ENCODE measurements at places on chromosomes 6 and 20.

DNA sequence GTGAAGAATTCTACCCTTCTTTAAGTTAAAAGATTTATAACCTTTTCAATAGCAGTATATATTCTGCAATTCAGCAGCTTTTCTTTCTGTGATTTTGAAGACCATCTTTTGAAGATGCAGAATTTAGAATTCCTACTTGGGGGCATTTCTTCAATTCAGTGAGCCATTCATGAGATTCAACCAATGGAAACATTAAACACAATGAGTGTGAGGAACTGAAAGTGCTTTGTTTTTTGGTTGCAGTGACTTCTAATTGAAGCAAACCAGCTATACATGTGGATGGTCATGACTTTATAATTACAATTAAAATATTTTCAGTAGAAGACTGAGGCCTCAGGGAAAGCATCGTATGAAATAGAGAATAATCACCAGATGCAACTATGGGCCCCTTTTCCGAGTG is 108.3 kb downstream of the CARMIL1 start:
- DNase-seq, result no peak

GRCh38 chr6:169165561-169166300 is 87.9 kb downstream of the THBS2 start:
- DNase-seq, result no peak

- no peak for DNase-seq
Measured at GRCh38 chr6:127198549-127198948, 68.1 kb upstream of the RNF146 start.

- DNase-seq, result no peak
Measured at GRCh38 chr6:30705620-30706019, 11.5 kb downstream of the MDC1 start.

DNA sequence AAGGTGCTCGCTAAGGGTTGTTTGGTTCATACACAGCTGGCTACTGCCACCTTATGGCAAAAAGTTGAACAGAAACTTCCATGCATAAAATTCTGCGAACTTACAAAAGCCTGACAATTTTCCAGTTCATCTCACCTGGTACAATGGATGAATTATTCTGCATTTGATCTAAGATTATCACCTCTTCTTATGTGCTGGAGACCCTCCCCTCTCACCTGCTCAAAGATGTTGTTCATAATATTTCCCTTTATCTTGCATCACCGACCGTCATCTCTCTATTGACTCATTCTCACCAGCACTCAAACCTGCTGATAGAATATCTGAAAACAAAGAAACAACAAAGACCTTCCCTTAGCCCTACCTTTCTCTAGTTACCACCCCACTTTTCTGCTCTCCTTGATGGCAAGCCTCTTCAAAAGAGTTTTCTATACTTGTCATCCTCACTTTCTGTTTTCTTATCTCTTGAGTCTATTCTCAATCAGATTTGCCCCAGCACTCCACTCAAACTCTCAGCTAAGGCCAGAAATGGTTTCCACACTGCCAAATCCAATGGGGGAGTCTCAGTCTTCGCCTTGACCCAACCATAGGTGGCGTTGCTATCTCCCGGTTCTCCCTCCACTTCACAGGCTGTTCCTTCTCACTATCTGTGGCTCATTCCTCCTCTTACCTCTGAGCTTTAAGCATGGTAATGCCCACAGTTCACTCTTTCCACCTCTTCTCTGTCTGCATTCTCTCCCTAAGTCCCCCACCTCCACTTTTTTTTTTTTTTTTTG is 25.8 kb downstream of the SNRNP48 start:
- no peak for DNase-seq

- peak; percentile 11 for DNase-seq
Measured at GRCh38 chr6:32255199-32256153, 31.6 kb upstream of the NOTCH4 start.

GRCh38 chr6:146805546-146806325 is 207.0 kb downstream of the ADGB start:
- no peak for DNase-seq

DNA sequence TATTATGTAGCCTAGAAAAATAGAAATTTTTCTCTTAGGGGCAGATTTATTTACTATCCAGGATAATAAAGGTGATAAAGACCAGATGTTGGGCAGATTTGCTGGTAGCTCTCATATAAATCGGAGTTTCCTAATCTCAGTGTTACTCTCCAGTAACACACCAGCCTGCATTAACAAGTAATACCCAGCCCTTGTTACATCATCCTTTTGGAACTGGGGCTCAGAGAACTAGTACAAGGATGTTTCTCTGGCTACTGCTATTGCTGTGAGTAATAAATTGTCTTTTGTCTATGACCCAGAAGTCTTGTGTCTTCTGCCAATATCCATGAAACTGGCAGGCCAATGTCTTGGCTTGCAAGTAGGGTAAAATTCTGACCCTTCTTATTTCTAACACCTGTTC is 16.8 kb downstream of the TPD52L1 start:
- no peak for DNase-seq

- no peak for DNase-seq
Measured at GRCh38 chr20:9103955-9104354, 35.1 kb downstream of the PLCB4 start.

- no peak for DNase-seq
Measured at GRCh38 chr6:46755865-46756264, 9.1 kb downstream of the ANKRD66 start.

- no peak for DNase-seq
Measured at GRCh38 chr6:2669067-2669700, 81.5 kb downstream of the MYLK4 start.

DNA sequence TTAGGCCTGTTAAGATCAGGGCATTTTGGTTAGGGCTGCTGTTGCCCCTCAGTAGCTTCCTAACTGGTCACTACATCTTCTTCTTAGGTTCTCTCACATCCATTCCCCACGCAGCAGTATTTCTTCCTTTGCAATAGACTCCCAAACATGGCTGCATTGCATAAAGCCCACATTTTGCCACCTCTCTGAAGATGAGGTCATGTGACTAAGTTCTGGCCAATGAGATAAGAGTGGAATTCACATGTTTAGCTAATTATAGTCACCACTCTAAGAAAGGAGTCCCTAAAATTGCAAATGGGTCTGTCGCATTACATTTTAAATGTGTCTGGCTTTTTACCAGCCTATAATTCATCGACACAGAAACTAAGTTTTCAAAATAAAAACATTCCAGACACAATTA is 9.3 kb upstream of the DOK5 start:
- DNase-seq, result no peak

- DNase-seq, result no peak
Measured at GRCh38 chr6:67914419-67914818, 720.7 kb upstream of the ADGRB3 start.

DNA sequence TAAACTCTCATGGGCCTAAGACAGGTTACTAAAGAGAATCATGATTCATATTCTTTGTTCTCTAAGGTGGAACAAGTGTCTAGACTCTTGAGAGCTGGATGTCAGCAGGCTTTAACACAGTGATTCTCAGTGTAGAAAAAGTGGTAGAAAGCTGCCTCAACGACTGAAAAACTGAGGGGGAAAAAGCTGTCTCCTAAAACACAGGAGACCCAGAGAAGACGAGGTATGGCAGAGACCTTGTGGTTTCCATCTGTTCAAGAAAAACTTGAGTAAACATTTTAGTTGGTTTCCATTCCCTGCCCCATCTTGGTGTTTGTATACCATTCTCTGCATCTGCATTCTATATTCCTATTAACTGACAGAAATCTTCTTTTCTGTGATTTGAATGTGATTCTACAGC is 57.6 kb upstream of the MAP3K7 start:
- no peak for DNase-seq

DNA sequence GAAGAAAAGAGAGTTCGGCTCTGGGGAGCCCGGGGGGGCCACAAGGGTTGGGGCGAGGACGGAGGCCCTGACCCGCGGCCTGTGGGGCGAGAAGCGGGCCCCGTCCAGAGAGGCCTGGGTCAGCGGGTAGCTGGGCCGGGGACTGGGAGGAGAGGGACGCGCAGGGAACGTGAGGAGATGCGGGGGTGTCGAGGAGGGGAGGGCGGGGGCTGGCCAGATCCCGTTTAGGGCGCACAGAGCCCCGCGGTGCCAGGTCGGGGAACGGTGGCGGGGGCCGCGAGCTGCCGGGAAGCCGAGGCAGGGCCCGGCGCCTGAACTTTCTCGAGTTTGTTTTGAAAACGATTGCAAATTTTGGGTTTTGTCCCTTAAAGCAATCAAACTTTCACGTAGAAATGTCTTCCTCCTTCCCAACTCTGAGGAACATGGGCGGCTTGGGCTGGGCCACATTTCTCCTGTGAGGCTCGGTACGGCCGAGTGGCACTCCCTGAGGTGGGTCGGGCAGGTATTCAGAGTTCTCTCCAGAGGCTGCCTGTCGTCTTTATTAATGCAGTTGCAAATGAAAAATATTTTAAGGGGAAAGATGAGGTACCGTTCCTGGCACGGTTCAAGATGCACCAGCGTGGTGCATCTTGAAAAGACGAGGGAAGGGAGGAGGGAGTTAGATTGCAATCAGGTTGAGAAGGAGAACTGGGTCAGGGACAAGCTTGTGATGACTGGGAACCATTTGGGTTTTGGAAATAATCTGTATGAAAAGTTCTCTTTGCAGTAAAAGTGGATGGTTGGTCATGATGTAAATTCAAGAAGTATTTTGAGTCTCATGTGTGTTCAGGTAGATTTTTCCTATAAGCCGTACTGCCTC is 972 bp downstream of the RNF8 start:
- no peak for DNase-seq

DNA sequence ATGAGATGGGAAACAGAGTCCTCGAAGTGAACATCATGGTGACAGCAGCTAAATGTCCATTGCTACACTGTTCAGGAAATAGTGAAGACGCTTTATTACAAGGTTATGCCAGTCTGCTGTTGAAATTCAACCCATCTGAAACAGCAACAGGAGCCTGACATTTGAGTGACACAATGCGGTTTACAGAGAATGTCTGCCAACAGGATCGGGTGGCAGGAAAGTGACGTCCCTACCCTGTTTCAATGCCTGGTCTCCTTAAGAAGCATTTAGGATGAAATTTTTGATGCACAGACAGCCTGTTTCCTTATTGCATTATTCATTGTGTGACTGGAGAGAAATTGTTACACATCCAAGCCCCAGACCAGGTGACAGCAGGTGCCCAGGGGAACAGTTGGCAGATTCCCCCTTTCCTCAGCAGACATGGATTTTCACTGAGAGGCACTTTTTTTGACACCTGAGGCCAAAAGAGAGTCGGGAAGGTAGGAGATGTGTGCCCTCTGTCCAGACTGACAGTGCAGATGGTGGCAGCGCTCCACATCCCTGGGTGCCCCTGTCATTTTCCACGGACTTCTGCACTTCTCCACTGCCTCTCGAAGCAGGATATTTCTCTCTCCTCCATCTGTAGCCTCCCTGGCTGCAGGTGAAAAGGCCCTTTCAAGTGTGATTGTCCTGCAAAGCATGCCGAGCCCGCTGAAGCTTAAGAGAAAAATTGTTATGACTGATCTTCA is 87.9 kb downstream of the BFSP1 start:
- DNase-seq, result no peak

DNA sequence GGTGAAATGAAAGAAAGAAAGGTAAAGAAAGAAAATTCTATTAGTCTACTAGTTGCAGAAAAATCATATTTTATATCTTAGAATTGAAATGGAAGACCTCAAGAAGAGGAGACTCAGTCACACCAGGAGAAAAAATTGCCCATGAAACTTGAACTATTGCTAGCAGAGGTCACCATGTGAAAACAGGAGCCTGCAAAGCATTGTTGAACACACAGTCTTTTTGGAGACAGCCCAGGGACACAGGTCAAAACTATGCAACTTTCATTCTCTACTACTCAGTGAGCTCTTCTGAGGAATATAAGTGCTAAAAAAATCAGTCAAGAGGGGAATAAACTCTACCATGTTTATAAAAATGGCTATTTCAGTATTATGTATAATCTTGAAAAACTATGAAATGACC is 89.8 kb upstream of the TENT5A start:
- DNase-seq, result no peak

GRCh38 chr6:44126320-44127149 is 717 bp downstream of the MRPL14 start:
- DNase-seq, result peak; percentile 43

DNA sequence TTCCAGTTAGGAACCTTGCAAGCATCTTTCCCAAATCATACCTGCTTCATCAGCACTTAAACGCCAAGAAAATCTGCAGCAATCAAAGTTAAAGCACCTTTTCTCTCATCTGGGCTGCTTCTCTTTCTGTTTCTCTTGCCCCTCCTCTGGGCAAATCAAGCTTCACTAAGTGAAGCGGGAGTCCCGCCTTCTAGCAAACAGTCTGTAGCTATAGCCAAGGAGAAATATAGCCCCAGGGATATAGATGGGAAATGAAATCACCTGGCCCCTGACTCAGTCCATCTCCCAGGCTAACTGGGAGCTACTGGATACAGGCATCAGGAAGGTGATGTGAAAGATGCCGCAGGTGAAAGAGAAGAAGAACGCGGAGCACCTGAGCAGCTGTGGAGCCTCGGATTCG is 481.9 kb downstream of the C6orf118 start:
- no peak for DNase-seq

- no peak for DNase-seq
Measured at GRCh38 chr6:141117874-141118273, 1014.9 kb upstream of the GJE1 start.

DNA sequence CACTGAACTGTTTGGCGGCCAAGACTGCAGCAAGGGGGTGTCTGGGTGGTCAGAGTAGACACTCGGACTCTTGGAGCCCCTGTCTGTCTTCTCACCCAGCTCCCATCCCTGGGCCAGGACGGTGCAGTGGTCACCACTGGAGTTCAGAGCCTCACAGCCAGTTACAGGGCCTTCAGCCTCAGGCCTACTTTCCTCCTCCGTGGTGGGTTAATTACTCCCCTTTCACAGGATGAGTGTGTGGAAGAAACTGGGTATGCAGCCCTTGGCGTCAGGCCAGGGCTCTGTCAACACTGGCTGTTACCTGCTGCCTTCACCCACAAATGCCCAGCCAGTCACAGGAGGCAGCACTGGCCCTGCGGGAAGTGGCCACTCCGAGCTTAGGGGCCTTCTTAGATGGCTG is 1.8 kb upstream of the YTHDF1 start:
- DNase-seq, result no peak

DNA sequence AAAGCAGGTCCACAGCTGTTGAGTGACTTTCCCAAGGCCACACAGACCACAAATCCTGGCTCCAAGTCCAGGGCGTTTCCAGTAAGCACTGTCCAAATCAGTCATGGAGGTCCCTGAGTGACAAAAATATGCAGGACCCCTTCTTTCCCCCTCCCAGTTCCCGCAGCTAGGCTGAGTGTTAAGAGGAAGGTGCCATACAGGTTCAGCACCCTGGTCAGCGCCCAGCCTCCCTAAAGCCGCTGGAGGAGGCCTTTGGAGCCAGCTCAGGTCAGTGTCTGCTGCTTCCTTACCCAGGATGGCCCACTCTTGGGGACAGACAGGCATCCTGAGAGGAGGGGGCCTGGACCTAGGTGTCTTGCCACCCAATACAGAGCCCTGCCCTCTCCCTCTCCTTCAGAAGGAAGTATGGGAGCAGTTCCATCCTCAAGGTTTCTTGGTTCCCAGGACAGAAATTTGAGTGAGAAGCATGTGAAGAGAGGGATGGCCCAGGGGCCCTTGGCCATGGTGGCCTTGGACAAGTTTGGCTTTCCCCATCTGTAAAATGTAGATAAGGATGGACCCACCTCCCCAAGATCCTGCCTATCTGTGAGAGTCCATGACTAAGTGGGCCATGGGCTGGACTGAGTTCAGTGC is 13.2 kb downstream of the TMEM74B start:
- DNase-seq, result no peak

Measured in stimulated activated CD8-positive, alpha-beta memory T cell treated with anti-CD3 and anti-CD28 coated beads, Interleukin-4, amount 100 ng/mL, for 1 hour (primary cell).